ENCODE measurements at places on chromosomes 1 and 21. TPM values are rescaled to one million over a fixed set of nuclear protein-coding genes. Genes with fewer than 3 reads are reported as not detected.

DNA sequence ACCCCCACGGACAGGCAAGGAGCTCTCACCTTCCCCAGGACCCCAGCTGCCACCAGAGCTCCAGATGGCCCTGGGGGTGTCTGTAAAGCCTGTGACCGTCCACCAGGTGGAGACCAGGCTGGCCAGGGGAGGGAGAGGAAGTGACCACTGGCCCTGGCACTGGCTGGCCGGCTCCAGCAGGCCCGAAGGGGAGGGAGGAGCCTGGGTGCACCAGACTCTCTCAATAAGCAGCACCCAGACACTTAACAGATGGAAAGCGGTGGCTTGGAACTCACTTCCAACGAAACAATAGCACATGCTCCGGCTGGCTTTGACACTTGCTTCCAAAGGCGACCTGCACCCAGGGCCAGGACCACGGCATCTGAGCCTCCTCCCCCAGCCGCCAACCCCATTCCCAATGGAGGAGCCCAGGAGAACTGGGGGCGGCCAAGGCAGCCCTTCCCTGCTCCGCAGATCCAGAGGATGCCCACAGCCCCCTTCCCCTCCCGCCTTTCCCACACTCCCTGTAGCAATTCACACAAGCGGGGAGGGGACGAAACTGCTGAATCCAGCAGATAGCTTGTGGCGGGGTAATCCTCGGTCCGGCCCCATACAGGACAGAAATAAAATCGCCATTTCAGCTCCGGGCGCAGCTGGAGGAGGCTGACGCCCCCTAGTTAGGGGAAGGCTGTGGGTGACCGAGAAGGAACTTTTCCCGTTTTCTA is 742 bp upstream of the PDE9A start:
- peaks cover 3% of the 10 kb centered on the region for H3K27me3 ChIP-seq
- peak overlapping the region; percentile 96 for H3K27ac ChIP-seq
- peak overlapping the region; percentile 82 for H3K4me3 ChIP-seq
- H3K4me1 ChIP-seq = peaks cover 28% of the 10 kb centered on the region
- peaks cover 2% of the 10 kb centered on the region for H3K36me3 ChIP-seq

DNA sequence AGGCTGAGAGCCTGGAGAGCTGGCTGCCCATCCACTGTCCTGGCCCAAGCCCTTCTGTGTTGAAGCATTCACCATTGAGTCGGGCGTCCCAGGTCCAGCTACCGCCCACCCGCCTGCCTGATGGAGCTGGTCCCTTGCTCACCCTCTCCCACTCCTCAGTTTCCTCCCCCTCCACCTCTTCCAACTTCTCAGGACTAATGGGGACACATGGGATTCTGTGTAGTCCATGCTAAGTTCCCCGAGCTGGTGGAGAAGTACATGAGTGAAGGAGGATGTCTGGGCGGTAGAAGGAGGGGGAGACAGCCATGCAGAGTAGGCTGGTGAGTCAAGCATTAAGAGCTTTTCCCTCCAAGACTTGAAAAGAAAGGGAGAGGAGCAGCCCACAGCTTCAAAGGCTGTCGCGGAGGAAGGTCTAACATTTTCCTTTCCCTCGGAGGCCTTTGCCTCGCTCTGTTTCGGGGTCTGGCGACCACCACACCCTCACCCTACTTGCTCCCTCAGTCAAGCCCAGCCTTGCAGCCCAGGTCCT is 561 bp downstream of the SLC26A9 start:
- H3K36me3 ChIP-seq = no peaks in the 10 kb centered on the region
- H3K4me1 ChIP-seq = peaks cover 36% of the 10 kb centered on the region

GRCh38 chr1:22452481-22452957 is 868 bp downstream of the ZBTB40 start:
- no peaks in the 10 kb centered on the region for H3K36me3 ChIP-seq
- H3K4me3 ChIP-seq = peak overlapping the region; percentile 89
- no peak for DNase-seq
- peak overlapping the region; percentile 94 for H3K27ac ChIP-seq
- peaks cover 37% of the 10 kb centered on the region for H3K4me1 ChIP-seq

The RALGPS2 gene
- 58.9 TPM for total RNA-seq

- peak overlapping the region; percentile 24 for H3K27ac ChIP-seq
- no peak overlapping the region for H3K4me3 ChIP-seq
- DNase-seq = no peak
- no peaks in the 10 kb centered on the region for H3K27me3 ChIP-seq
- H3K4me1 ChIP-seq = peaks cover 3% of the 10 kb centered on the region
Measured at GRCh38 chr1:11918799-11919519, 7.3 kb downstream of the KIAA2013 start.

The DIO1 gene
- 1.1 TPM for total RNA-seq

DNA sequence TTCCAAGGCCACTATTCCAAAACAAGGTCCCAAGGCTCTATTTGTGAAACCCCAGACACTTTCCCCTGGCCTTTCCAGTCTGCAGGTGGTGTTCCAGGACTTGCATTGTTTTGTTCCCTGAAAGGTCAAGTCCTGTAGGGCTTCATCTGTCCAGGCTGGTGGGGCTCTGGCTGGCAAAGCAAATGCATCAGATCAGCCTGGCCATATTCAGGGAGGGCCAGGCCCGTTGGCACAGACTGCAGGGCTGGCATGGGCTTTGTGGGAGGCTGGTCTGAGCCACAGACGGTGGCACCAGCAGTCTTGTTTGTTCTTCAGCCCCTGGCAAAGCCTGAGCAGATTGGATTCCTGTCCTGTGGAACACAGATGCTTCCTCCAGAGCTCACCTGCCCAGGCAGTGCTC is 93.0 kb downstream of the SPATA46 start:
- no peak for DNase-seq
- H3K4me3 ChIP-seq = no peak overlapping the region
- peaks cover 8% of the 10 kb centered on the region for H3K4me1 ChIP-seq
- no peaks in the 10 kb centered on the region for H3K36me3 ChIP-seq
- no peaks in the 10 kb centered on the region for H3K27me3 ChIP-seq

DNA sequence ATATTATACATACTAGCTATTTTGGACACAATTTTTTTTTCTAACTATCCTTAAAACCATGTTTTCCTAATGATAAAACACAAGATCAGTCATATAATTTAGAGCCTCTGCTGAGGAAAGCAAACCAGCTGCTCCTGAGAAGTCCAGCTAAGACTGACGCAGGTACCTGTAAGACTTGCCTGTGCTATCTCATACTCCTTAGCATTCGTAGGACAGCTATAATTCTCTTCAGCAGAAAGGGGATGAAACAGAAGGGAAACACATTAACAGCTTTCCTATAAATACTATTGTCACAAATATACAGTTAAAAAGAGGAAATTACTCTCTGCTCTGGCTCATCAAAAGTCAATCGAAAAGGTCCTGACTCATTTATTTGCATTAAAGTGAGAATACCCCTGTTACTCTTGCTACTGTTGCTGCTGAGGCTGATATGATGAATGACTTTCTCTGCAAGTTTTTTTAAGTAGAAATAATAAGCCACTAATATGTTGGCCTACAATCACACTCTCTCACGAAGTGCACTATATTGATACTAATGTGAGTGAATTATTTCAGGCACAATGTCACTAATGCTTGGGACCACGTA is 757.1 kb downstream of the KCNT2 start:
- peaks cover 14% of the 10 kb centered on the region for H3K4me1 ChIP-seq
- H3K27ac ChIP-seq = no peak overlapping the region
- H3K36me3 ChIP-seq = no peaks in the 10 kb centered on the region
- no peak for DNase-seq
- H3K4me3 ChIP-seq = no peak overlapping the region

The FMOD gene
- 2.5 TPM for total RNA-seq

DNA sequence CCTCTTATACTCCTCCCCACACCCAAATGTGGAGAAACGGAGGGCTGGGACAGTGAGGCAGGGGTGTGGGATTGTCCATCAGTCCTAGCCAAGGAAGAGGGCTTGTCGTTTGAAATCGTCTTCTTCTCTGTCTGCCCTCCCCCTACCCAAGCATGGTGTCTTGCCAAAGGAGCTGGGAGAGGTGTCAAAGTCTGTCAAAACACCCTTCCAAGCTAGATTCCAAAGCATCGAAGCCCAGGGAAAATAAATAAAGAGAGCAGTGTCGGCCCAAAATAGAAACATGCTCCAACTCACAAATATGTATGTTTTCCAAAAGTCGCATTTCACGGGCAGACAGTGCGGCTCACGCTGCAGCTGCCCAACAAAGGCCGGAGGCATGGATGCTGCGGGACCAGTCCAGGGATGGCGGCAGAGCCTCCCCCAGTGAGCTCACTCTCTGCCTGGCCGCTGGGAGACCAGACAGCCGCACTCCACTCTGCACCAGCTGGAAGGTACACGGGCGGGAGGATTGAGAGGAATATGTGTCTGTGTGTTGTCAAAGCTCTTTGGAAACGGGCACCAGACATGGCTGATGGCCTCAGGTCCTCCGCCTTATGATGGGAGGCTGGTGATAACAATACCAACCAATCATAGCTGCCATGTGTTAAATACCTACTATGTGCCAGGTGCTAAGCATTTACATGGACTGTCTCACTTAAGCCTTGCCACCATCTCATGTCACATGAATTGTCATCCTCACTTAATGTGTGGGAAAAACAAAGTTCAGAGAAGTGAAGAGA is 3.9 kb downstream of the DISP3 start:
- no peak overlapping the region for H3K27ac ChIP-seq
- H3K4me1 ChIP-seq = peaks cover 4% of the 10 kb centered on the region
- H3K27me3 ChIP-seq = peaks cover 44% of the 10 kb centered on the region

The AMPD1 gene
- total RNA-seq = not detected

GRCh38 chr1:116514708-116515525 is 55.9 kb downstream of the CD58 start:
- peaks cover 10% of the 10 kb centered on the region for H3K4me1 ChIP-seq
- no peaks in the 10 kb centered on the region for H3K27me3 ChIP-seq
- H3K4me3 ChIP-seq = no peak overlapping the region
- DNase-seq = no peak
- H3K36me3 ChIP-seq = peaks cover 3% of the 10 kb centered on the region

GRCh38 chr1:41474490-41475271 is 9.8 kb downstream of the EDN2 start:
- DNase-seq = no peak
- peaks cover 3% of the 10 kb centered on the region for H3K4me1 ChIP-seq
- H3K4me3 ChIP-seq = no peak overlapping the region
- H3K27ac ChIP-seq = peak overlapping the region; percentile 68
- H3K27me3 ChIP-seq = peaks cover 7% of the 10 kb centered on the region
- H3K36me3 ChIP-seq = no peaks in the 10 kb centered on the region

GRCh38 chr1:172630056-172630818 is 28.7 kb upstream of the FASLG start:
- H3K27me3 ChIP-seq = no peaks in the 10 kb centered on the region
- H3K27ac ChIP-seq = no peak overlapping the region
- DNase-seq = no peak
- H3K4me1 ChIP-seq = peaks cover 6% of the 10 kb centered on the region

The GCLM gene
- total RNA-seq = 16.2 TPM

DNA sequence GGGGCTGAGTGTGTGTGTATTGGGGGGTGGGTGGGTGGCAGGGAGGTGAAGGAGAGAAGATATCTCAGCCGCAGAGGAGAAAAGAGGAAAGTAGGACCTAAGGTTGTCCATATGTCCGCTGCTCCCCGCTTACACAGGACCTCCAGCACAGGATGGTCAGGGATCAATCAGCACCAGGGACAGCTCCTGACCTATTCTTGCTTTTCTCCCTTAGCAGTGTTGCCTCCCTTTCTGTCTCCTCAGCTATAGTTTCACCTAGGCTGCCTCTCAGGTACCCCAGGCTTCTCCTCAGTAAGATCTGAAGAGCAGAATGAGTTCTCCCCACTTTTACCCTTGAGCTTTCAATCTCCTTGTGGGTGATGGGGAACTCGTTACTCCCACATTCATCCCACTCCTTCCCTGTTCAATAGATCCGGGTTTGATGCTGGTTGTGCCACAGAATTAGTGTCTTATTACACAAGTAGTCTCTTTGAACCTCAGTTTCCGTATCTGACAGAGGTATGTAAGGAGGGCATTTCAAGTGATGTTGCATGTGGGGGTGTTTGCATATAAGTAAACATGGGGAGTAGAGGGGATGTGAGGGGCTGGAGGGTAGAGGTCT is 1.4 kb upstream of the DPH2 start:
- peaks cover 3% of the 10 kb centered on the region for H3K36me3 ChIP-seq
- DNase-seq = peak; percentile 44
- peaks cover 12% of the 10 kb centered on the region for H3K4me1 ChIP-seq

DNA sequence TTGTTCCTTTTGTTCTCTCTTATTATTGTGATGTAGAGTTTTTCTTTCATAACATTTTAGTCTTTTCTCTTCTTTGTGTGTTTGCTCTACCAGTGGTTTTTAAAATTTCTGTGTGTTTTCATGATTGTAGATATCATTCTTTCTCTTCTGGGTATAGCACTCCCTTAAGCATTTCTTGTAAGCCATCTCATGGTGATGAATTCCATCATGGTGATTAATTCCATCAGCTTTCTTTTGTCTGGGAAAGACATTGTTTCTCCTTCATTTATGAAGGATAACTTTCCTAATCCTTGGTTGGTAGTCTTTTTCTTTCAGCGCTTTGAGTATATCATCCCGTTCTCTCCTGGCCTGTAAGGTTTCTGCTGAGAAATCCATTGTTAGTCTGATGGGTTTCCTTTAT is 22.7 kb downstream of the CD55 start:
- no peak overlapping the region for H3K4me3 ChIP-seq
- no peak for DNase-seq
- H3K27me3 ChIP-seq = no peaks in the 10 kb centered on the region
- no peak overlapping the region for H3K27ac ChIP-seq

DNA sequence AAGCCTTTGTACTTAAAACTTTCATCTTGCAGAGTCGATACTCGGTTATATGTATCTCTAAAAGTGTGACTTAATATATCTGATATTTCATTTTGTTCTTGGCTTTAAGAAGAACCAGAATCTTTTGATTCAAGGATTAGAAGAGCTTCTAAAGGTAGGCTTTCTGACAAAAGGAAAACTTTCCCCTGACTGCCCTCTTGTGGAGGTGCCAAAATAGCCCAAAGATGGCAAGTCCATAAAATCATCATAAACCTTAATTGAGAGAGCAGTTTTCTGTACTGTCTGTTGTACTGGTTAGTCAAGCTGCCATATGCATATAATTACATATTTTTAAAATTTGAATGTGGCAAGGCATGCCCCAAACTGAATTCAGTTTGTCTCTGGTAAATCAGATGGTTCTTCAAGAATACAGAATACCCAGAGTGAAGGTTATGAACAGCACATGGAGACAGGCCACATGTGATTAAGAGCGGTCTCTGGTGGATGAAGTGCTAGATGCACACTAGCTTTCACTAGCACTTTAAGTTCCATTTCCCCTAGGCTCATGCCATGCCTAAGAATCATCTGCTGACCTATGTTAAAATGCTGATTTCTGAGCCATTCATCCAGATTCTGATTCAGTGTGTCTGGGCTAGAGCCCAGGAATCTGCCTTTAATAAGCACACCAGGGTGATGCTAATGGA is 27.7 kb upstream of the ELAVL4 start:
- H3K36me3 ChIP-seq = no peaks in the 10 kb centered on the region
- no peaks in the 10 kb centered on the region for H3K4me1 ChIP-seq
- no peaks in the 10 kb centered on the region for H3K27me3 ChIP-seq
- DNase-seq = no peak
- H3K27ac ChIP-seq = no peak overlapping the region

DNA sequence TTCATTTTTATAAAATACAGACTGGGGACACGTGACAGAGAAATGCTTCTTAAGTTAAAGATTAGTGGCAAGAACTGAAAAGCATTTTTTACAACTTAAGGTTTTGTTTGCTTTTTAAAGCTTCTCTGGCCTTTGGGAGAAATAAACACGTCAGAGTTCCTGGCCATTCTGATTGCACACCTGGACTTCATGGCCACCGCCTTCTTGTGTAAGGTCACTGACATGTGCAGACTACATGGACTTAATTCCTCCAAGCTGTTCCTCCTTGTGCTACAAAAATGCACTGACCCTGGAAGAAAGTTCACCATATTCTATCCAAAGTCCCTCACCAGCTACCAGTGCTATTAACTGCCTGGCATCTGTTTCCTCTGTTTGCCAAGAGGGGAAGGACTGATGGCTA is 56.1 kb downstream of the GADD45A start:
- no peak overlapping the region for H3K4me3 ChIP-seq
- no peak overlapping the region for H3K27ac ChIP-seq
- H3K27me3 ChIP-seq = no peaks in the 10 kb centered on the region
- DNase-seq = no peak
- no peaks in the 10 kb centered on the region for H3K36me3 ChIP-seq

Measured in progenitor cell of endocrine pancreas (in vitro differentiated cells).